ENCODE measurements at places on chromosomes 3 and 15.
A peak's percentile ranks its signal among the peaks of the same experiment; 100 is the strongest.

DNA sequence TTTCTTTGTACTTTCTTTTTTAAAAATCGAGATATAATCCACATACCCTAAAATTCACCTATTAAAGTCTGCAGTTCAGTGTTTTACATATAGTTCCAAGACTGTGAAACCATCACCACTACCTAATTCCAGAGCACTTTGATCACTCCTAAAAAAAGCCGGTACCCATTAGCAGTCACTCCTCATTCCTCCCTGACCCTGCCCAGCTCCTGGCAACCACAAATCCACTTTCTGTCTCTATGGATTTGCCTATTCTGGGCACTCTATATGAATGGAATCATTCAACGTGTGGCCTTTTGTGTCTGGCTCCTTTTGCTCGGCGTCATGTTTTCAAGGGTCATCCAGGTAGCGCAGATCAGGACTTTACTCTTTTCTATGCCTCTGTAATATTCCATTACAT is 17.3 kb downstream of the TRPM1 start:
- DNase-seq, result no peak

GRCh38 chr15:72203507-72203837 is 5.9 kb upstream of the GRAMD2A start:
- DNase-seq, result no peak

GRCh38 chr3:20222274-20222673 is 36.3 kb upstream of the SGO1 start:
- DNase-seq, result no peak

GRCh38 chr15:64687688-64688087 is 87.7 kb downstream of the RBPMS2 start:
- DNase-seq, result no peak

DNA sequence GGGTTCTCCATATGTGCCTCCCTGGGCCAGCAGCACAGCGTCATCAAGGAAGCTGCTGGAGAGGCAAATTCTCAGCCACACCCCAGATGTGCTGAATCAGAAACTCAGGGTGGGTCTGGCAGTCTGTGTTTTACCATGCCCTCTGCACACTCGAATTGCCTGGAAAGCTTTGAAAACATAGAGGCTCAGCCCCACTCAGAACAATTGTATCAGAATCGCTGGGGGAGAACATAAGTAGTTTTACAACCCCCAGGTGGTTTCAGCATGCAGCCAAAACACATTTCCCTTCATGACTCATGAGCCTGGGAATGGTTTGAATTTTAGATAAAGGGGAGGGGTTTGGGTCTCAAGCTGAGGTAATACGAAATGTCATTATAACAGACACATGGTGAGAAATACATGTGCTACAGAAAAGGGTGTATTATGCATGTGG is 9.6 kb downstream of the TGM4 start:
- DNase-seq, result no peak

DNA sequence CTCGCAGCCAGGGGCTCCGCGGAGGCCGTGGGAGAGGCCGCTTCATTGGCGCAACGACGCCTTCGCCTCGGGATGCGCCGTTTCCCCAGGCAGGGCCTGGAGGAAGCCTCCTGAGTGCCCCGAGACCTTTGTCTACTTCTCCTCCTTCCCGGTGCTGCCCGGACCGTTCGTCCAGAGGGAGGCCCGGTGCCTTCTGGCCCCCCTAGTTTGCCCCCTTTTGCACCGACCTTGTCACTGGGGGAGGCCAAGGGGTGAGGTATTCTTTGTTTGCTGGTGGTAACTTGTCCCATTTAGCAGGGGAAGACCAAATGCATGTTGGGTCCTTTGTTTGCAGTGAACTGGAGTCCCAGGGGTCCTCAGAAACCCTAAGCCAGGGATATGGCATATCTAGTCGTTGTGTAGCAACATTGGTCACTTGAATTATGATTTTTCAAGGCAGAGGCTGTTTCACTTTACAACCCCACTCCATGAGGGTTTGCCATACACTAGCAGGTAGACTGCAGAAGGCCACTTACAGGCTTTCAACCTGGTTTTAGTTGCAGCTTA is 615 bp downstream of the DHX30 start:
- DNase-seq, result peak; percentile 47

- no peak for DNase-seq
Measured at GRCh38 chr3:190194506-190194905, 73.8 kb upstream of the P3H2 start.

DNA sequence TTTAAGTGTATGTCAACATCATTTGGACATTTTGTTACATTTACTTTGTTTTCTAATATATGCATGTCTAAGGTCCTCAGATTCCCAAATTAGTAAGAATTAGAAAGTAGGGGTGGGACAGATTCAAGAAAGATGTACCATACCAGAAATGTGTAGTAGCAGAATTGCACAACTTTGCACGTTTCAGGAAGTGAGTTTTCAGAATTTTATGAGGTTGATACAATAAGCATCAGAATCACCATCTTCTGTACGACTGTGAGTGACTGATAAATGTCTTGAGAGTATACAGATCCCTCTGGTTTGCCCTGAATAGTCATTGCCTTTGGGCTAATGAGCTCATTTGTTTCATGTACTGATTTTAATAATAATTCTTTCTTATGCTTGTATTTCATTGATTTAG is 9.3 kb downstream of the ARIH2 start:
- DNase-seq, result peak; percentile 45

GRCh38 chr3:195385526-195385925 is 57.3 kb downstream of the ACAP2 start:
- DNase-seq, result peak; percentile 61

DNA sequence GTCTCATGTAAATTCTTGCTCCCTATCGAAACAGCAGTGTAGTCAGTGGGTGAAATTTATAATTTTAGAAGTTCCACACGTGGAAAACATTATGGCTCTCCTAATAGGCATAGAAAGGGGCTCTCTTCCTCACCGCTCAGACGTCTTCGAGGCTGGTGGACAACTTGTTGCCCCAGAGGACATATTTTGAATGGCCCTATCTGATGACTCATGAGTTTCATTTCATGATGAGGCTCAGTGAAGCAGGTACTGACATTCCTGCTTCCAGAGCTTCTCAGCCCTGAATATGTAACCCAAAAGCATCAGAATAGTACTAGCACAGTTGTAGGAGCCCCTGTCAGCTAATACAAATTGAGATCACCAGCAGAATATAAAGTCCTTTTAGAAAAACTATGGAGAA is 117.9 kb downstream of the HERC1 start:
- no peak for DNase-seq

GRCh38 chr3:197456261-197457091 is 99.3 kb downstream of the BDH1 start:
- DNase-seq, result no peak

GRCh38 chr3:155863072-155863784 is 7.2 kb upstream of the GMPS start:
- DNase-seq, result no peak

GRCh38 chr3:168141405-168141998 is 45.8 kb upstream of the GOLIM4 start:
- peak; percentile 32 for DNase-seq

DNA sequence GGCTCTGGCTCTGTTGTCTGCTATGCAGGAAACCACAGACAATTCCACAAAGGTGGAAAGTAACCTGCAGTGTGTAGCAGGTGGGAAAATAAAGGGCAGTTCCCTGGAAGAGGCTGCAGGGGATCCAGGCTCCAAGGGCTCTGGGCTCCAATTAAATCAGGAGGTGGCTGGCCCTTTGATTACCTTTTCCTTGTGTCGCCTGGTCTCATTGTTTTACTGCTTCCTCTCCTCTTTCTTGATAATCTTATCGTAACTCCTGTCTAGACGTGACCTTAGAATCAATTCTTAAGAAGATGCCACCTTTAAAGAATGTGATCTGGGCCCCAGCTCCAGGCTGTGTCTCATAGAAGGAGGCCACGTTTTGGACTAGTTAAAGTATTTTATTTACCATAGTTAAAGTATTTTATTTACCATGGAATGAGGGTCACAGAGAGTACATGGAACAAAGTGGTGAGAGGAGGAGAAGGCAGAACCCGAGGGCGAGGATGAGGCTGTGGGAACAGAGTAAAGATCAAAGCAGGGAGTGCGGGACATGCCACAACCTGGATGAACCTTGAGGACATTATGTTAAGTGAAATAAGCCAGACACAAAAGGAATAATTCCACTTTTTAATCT is 237.5 kb upstream of the STT3B start:
- no peak for DNase-seq

DNA sequence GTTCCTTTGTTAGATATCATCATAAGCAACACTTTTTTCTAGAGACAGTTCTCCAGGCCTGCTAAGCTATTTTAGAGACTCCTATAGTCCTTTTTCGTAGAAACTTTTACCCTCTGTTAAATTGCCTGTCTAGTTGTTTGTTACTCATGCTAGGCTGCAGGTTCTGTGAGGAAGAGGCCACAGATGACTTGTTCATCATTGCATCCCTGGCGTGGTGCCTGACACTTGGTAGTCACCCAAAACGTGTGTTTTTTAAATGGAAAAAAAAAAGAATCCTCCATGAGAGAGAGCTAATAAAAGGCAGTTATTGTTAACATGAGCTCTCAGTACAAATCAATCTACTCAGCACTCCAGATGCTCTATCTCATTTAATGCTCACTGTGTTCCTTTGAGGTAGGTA is 35.1 kb downstream of the CCDC54 start:
- DNase-seq, result no peak

DNA sequence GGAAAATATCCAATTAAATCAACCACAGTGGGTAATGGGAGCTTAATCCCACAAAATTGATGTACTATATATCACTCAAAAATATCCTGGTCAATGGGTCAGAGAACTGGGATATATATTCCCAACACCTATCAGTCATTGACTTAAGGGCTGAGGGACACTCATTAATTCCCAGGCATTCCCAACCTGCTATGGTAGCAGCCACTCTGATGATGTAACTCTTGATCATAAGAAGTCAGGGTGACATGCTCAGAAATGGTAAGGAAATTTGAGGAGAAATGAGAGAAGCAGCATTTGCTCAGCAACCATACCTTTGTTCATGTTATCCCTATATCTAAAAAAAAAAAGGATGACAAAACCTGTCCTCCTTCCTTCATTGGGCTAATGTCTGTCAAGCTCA is 3.1 kb upstream of the PLOD2 start:
- DNase-seq, result no peak

DNA sequence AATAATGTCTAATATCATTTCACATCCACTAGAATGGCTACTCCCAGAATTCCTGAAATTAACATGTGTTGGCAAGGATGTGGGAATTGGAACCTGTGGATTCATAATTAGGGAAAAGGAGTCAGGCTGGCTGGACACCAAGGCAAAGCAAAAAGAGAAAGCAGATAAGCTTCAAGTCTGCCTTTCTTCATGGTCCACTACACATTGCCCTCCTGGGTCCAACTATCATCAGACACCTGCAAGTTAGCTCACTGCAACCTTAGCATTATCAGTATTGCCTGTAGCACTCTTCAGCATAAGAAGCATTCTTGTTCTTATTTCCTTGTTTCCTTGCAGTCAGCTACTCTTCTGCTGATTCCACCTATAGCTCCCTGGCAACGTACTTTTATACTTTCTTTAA is 124.3 kb downstream of the ZNF280D start:
- no peak for DNase-seq

GRCh38 chr3:141539431-141540187 is 52.8 kb downstream of the RASA2 start:
- DNase-seq, result no peak

GRCh38 chr3:82128271-82128670 is 366.8 kb upstream of the GBE1 start:
- DNase-seq, result no peak

GRCh38 chr15:37104424-37104981 is 4.2 kb upstream of the MEIS2 start:
- no peak for DNase-seq

DNA sequence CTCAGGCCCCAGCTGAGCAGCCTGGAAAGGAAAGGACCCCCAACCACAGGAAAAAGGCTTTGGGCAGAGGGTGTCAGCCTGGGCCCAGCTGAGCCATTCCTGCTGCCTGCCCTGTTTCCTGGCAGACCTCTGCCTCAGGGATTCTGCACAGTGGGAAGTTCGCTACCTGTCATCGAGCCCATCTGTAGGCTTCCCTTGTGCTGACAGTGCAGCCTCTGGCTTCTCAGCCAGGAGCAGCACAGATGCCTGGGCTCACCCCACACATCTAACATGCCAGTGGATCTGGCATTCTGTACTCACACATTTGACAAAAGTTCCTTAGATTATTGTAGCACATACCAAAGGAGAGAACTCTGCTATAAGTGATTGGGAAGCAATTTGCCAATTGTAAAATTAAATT is 202.2 kb downstream of the SSR3 start:
- no peak for DNase-seq

DNA sequence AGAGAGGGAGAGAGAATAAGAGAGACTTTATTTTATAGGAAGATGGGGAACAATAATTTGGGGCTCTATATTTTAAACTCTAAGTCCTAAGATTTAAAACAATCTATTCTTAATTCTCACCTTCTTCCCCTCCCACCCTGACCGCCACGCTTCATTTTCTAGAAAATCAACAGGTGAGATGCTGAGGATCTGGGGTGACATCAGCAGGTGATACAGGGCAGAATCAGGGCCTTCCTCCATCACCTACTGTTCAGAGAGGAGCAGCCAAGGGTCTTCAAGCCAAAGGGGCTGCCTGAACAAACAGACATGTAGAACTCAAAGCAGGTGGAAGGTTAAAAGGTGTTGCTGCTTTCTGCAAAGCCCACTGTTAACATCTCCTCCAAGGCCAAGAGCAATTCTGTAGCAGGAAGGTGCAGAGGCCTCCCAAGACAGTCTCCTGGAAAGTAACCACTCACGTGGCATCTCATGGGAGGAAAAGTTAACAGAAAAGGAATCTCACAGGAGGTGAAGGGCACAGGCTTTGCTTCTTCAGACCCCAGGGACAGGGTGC is 183.6 kb upstream of the TLE3 start:
- no peak for DNase-seq

DNA sequence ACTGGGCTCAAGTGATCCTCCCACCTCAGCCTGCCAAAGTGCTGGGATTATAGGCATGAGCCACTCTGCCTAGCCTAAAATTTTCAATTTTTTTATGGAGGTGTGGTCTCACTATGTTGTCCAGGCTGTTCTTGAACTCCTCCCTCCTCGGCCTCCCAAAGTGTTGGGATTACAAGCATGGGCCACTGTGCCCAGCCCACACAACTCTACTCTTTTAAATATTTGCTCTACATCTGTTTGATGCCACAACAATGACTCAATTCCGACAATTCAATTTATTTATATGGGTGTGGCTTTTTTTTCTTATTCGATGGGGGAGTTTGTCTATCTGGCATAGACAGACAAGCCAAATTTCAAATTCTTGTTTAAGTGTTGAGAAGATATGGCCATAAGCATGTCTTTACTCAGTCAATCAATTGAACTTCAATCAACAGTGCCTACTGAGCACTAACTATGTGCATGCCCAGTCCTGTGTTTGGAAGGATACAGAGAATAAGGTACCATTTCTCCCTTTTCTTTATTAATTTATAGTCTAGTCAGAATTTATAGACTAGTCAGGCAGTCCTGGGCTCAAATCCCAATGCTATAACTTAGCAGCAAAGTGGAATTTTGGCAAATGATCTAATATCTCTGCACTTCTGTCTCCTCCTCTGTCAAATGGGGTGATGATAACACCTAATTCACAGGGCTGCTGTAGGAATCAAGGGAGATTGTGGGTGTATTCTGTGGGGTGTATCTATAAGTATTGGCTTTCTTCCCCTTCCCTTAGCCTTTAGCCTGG is 54.6 kb upstream of the PIAS1 start:
- DNase-seq, result no peak
